ENCODE measurements at places on chromosomes 2 and 18.

DNA sequence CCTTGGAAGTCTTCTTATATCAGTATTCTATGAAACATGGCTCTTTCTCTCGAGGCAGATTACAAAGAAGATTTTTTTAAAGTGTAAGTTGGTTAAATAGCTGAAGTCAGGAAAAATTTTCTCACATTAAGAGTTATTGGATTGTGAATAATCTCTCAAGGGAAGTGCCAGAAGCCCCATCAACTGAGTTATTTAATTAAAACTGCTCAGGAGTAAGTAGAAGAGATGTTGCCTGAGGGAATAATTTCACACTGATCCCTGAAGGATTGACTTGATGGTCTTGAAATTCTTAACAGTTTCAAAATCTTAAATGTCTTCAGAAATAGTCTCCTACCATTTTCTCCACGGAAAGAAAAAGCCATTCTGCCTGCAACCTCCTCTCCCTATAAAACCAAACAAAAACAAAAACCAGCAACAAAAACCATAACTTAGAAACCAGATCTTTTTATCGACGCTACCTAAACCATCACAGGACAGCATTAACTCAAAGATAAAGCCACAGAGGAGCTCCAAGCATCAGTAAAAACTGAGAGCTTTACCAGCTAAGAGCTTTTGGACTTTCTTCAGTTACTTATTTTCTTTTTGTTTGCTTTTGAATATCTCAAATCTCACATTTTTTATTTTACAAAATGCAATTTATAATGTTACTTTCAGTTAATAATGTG is 12.9 kb downstream of the CD226 start:
- DNase-seq, result no peak

- DNase-seq, result no peak
Observed at GRCh38 chr2:178943745-178944144, 106.2 kb downstream of the CCDC141 start.

- DNase-seq, result no peak
Observed at GRCh38 chr2:193521523-193521922, 1326.8 kb upstream of the TMEFF2 start.

GRCh38 chr2:236242057-236242495 is 22.1 kb downstream of the ASB18 start:
- no peak for DNase-seq

- no peak for DNase-seq
Observed at GRCh38 chr2:118198268-118198667, 110.0 kb downstream of the INSIG2 start.

GRCh38 chr2:239721991-239722759 is 303.0 kb downstream of the NDUFA10 start:
- no peak for DNase-seq

- DNase-seq, result no peak
Observed at GRCh38 chr2:167733747-167734146, 513.6 kb downstream of the STK39 start.

DNA sequence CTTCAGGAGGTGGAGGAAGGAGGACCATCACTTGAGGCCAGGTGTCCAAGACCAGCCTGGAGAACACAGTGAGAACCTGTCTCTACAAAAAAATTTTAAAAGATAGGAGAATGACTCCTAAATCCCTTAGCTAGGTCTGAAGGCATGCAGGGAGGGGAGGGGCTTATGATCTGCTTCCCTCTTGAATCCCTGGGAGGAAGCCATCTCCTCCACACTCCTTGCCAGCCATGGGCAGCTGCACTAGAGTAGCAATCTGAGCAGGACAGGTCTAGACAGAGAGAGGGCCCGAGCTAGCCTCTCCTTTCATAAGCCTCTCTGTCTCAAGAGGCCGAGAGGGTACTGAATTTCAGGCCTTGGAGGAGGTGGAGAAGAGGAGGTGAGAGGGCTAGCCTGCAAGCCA is 42.5 kb downstream of the DAPL1 start:
- no peak for DNase-seq

- DNase-seq, result no peak
Observed at GRCh38 chr2:37627710-37628109, 43.7 kb downstream of the CDC42EP3 start.

- no peak for DNase-seq
Observed at GRCh38 chr2:101844055-101844635, 146.6 kb downstream of the MAP4K4 start.

DNA sequence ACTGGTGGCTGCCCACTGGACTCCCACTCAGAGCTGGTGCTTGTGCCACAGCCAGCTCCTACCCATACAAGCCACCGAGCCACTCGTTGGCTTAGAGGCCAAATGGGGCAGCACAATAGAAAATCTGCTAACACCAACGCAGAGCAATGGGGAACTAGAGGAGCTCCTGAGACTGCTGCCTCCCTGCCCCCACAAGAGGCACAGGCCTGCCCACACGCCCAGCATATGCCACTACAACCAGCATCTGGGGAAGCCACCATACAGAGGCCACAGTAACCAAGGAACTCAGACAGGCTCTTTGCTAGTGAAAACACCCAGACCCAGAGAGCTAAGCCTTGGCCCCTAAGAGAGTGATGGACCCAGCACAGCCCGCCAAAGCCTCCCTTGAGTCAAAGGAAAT is 231.2 kb upstream of the RAB6C start:
- no peak for DNase-seq

DNA sequence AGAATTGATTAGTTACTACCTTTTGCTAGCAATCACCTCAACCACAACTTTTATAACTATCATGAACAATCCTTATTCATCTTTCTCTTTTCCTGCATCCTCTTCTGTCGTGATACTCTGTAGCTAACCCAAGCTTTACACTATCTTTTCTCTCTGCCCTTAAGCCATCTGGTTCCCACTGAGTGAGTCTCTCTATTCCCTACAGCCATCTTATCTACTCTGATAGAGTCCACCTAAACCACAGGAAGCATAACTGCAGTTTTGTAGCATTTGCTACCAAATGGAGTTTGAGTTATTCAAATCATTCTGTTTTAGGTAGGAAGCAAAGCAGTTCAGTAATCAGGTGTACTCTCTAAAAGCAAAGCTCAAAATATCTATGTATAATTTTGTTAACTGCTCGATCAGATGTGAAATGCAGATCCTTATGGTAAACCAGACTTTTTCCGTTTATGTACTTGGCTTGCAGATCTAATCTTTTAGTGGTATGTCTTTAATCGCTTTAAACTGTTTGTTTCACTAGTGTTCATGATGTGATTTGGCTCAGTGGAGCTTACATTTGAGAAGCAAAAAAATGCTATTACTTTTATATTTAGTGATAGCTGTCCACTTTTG is 91.0 kb downstream of the CSRNP3 start:
- DNase-seq, result no peak

- no peak for DNase-seq
Observed at GRCh38 chr2:134295441-134295840, 41.6 kb downstream of the MGAT5 start.

- no peak for DNase-seq
Observed at GRCh38 chr18:51345848-51346391, 148.4 kb upstream of the MEX3C start.

- DNase-seq, result no peak
Observed at GRCh38 chr2:24632172-24632571, 141.1 kb downstream of the NCOA1 start.

DNA sequence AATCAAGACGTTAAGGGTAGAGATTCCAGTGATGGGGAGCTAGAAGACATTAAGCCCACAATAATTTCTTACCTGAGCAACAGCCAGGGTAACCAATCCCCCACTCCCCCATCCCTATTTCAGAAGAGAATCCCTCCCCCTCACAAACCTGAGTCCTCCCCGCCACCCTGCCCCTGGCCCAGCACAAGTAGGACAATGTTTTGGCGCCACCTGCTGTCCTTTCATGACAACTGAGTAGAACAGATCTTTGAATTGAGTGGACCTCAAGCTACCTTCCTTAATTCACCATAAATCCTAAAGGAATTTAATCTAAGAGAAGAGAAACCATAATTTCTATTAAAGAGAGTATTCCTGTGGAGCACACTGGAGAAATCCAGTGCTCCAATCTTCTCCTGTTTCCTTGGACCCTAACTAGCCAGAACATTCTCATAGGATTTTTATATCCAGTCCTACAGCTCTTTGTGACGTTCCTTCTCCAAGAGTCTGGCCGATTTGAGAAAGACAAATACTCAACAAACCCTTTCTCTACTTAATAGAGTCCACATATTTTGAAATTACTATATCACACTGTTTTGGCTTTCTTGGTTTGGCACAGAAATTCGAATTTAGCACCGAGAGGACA is 41.1 kb downstream of the NHEJ1 start:
- peak; percentile 21 for DNase-seq

- no peak for DNase-seq
Observed at GRCh38 chr2:38712413-38712812, 38.7 kb downstream of the SRSF7 start.

- DNase-seq, result no peak
Observed at GRCh38 chr2:65878011-65878340, 445.6 kb upstream of the SPRED2 start.

- peak; percentile 52 for DNase-seq
Observed at GRCh38 chr2:161238560-161239325, 69.5 kb upstream of the PSMD14 start.

DNA sequence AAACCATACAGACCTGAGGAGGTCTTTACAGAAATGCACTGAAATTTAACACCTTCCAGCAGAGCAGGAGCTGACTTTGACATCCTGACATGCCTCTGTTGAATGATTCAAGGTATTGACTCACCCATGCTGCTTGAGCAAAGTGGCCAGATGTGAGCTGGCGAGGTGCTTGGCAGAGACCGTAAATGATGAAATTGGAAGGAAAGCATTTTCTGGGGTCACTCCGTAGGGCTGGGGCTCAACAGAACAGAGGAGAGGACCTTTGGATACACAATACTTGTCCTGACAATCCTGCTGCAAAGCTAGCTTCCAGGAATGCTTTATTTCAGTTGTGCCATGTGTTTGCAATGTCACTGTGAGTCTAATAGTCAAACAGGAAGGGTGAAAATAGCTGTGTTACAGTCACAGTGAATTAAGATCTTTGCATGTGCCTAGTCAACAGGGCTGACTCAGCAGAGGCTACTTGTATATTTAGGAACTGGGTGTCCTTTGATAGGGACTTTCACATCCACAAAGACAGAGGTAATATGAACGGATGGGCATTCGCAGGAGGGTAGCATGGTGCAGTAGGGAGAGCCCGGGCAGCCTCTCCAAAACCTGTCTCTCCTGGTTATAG is 31.6 kb upstream of the NCK2 start:
- no peak for DNase-seq

GRCh38 chr2:72084584-72084976 is 63.1 kb downstream of the CYP26B1 start:
- no peak for DNase-seq

GRCh38 chr2:21229302-21229701 is 105.5 kb downstream of the TDRD15 start:
- DNase-seq, result no peak

GRCh38 chr2:61789807-61790602 is 63.9 kb downstream of the FAM161A start:
- DNase-seq, result no peak

DNA sequence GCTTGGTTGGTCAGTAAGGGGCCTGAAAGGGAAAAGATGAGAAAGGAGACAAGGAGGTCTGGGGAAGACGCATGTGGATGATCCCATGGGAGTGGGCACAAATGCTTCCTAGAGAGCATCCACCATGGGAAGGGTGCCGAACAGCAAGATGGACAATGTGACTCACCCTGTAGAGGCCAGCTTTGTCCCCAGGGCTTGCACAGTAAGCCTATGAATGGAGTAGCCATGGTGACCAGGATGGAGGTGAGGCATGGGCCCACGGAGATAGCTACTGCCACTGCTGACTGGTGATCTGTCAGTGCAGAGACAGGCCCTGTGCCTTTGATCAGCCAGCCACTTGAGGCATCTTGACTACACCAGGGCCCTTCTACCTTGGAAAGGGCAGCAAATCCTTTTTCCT is 172.6 kb downstream of the HAUS1 start:
- no peak for DNase-seq

DNA sequence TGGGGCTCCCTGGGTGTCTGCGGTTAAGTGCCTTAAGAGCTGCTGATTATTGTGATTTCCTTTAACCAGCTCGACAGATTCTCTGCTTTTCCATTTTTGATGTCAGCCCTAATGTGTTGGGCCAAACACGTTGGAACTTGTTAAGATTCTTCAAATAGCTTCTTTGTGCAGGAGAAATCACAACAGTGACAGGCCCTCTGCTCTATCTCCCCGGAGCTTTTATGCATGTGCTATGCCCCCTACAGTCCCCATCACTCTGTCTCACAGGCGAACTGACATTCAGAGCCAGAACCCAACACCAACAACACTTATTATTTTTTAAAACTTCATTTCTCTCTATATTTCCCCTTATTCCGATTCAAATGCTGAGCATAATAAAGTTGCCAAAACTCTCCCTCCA is 371.7 kb upstream of the CELF4 start:
- DNase-seq, result no peak

GRCh38 chr18:23340661-23341060 is 112.4 kb upstream of the RIOK3 start:
- DNase-seq, result no peak

DNA sequence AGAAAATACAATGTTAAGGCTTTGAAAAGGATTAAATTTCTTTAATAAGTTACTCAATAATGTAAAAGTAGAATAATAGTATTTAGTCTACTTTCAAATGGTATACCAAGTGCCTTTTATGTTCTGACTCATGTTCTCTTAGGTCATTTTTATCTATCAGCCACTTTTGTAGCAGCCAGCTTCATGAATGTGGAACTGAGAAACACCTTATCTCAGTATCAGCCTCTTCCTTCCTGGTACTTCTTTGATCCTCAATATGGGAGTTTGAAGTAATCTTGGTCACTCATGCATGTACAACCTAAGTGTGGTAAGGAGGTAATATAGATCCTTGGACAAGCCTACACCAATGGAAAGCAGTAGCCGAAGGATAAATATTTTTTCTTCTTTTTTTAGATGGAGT is 180.4 kb upstream of the NRXN1 start:
- DNase-seq, result no peak

- no peak for DNase-seq
Observed at GRCh38 chr2:42101206-42102023, 53.6 kb downstream of the PKDCC start.

GRCh38 chr2:15759385-15759784 is 167.7 kb downstream of the DDX1 start:
- no peak for DNase-seq

- DNase-seq, result no peak
Observed at GRCh38 chr2:229849073-229849472, 72.7 kb downstream of the TRIP12 start.

GRCh38 chr2:45862843-45863242 is 211.4 kb downstream of the PRKCE start:
- DNase-seq, result no peak

DNA sequence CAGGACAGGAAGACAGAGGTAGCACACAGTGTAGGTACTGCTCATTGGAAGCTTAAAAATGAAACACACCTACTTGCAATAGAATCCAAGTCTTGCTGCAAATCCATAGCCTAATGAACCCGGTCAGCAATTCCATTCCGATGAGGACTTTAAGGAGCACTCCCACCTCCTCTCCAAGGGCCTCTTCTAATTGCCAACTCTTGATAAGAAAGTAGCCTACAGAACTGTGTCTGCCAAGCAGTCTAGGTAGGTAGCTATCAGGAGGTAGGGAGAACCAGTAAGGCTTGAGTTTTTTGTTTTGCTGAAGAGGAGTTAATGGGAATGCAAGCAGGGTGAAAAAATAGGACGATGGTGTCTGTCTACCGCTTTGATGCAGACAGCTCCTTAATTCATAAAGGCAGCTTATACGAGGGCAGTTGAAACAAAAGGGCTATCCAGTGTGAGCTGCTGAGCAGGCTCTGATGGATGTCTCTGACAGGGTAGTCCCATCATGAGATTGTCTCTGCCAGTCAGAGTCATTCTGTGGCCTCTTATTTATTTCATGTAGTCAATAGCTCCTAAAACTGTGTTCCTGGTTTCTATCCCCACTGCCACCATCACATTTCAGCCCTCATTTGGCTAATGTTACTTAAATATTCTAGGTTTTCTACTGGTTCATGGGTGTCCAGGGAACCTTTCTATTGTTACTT is 155.6 kb upstream of the DNMT3A start:
- DNase-seq, result no peak

Data from amygdala (tissue), 56 donors.